ENCODE measurements at places on chromosomes 2 and 18.

DNA sequence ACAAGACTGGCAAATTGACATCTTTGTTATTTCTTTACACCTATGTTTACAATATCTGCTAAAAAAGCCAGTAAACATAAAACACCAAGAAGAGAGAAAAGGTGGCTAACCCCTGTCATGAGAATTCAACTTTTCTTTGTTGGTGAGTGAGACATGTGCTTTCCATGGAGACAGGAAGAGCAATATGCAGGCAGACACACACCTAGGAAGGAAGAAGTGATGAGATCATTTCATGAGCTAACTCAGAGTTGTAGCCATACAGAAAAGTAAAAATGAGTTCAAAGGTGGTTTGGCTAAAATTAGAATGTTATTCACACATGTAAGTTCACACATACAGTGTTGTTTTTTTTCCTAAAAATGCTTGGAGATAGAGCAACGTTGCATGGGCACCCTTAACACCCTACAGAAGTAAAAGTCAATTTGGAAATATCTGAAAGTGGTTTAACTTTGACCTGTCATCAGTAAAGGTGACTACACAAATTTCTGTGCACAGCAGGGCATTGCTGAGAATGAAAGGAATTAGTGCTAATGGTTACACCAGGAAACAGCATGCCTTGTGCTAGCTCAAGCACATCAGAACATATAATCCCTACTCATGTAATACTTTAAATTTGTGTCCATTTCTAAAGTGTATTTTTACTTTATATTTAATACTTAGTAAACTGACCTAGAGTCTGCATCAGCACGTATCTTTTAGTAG lies 557.6 kb downstream of the CBLN2 start:
- DNase-seq = no peak

GRCh38 chr18:9522952-9523351 lies 47.6 kb downstream of the RALBP1 start:
- DNase-seq = peak; percentile 6

DNA sequence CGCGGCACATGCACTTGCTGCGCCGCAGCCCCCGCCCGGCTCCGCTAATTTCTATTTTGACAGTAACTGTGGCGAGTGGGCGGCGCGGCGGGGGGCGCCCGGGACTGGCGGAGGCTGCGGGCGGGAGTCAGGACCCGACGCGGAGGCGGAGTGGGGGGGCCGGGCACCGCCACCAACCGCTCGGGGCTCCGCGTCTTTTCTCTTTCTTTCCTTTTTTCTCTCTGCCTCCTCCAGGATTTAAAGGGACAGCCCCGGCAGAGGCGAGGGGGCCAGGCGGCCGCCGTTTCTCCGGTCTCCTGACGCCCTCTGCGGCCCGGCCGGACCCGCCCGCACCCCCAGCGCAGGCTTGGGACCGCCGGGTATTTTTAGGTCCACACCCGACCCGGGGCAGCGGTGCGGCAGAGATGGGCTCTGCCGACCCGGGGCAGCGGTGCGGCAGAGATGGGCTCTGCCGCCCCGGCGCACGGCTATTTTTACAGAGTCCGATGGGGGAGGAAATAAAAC lies 460 bp upstream of the ZBTB7C start:
- peak; percentile 82 for DNase-seq

- DNase-seq = no peak
Observed at GRCh38 chr2:188523919-188524318, 232.2 kb downstream of the GULP1 start.

DNA sequence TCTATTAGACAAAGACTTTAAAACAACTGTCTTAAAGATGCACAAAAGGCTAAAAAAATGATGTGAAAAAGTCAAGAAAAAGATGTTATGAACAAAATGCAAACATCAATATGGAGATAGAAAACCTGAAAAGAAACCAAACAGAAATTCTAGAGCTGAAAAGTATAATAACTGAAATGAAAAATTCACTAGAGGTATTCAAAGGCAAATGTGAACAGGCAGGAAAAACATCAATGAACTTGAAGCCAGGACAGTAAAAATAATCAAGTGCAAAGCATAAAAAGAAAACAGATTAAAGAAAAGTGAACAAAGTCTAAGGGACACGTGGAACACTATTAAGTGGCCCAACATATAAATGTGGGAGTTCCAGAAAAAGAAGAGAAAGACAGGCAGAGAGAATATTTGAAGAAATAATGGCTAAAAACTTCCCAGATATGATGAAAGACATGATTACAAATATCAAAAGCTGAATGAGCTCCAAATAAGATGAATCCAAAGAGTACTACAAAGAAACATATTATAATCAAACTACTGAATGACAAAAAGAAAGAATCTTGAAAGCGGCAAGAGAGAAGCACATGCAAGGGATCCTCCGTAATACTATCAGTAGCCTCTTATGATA lies 57.5 kb downstream of the KANSL1L start:
- no peak for DNase-seq

- no peak for DNase-seq
Observed at GRCh38 chr18:57431002-57431382, 4.2 kb upstream of the ONECUT2 start.

- DNase-seq = no peak
Observed at GRCh38 chr2:86788881-86789686, 1.6 kb downstream of the CD8A start.

DNA sequence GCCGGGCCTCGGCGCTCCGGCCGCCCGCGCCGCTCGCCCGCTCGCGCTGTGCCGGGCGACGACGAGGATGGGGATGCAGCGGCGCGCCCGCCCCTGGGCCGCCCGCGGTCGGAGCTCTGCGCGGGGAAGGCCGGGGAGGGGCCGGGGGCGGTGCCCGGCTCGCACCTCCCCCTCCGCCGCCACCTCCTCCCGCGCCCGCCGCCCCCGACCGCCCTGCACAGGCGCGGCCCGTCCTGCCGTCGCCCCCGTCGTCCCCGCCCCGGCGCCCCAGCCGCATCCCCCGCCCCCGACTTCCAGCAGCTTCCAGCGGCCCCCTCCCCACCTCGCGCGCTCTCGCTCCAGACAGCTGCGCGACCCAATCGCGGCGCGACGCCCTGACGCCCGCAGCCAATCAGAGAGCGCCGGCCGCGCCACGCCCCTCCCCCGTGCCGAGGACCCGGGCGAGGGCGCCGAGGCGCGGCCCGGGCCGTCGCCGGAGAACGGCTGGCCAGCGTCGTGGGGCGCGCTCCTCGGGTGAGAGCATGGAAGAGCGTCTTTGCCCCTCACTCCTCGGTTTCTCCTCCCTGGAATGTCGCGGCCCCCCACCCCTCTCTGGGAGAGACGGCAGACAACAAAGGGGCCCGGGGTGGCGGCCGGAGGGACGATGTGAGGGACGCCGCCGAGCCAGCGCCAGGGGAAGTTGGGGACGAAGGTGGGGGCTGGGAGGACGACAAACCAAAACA lies at the start of gene MBOAT2:
TSS of gene MBOAT2 (minus strand) at position 69 of the 722 bp plus-strand sequence. CDS start 70 bp downstream, outside the sequence.
- peak; percentile 79 for DNase-seq

DNA sequence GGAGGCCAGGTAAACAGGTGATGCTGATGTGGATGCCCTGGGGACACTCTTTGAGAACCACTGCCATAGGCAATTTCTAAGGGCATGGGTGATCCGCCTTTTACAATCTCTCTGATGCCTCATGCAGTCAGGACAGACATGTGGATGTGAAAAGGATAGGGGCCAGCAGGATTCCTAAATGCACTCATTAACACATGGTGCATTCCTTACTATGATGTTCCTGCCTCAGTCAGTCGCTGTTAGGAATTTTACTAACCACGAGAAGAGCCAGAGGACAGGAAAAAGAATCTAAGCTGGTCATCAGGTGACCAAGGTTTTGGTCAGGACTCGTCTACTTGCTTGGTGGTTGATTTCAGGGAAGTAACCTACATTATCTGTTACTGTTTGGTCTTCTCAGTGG lies 191.0 kb downstream of the ARL4C start:
- DNase-seq = no peak

GRCh38 chr18:48942086-48942485 lies 8.7 kb downstream of the SMAD7 start:
- DNase-seq = no peak

DNA sequence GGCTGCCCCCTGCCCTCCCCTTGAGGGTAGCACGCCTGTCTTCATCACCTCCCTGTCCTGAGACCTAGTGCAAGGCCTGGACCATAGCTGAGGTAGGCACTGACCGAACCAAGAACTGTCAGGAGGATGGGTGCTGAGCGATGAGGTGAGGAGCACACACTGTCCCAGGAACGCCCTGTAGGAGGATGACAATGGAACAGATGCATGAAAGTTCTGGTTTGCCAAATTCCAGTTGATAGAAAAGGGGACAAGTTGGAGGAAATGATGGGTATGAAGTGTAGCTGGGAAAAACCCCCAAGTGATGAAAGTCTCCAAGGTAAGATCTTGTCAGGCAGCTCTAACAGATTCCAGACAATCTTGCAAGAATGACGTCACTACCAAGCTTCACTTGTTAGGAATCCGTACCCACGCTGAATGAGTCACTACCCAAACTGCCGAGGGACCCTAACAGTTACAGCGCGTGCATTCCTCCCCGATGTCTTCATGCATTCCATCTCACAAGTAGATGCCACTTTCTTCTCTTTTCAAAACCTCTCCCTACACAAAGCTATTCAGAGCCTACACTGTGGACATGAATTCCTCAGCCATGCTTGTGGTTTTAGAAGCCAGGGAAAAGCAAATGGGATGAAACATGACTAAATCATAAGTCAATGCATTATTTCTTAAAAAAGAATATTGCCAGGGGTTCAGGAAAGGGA lies 27.6 kb downstream of the MRPL33 start:
- no peak for DNase-seq

- DNase-seq = no peak
Observed at GRCh38 chr2:141399270-141399669, 731.5 kb downstream of the LRP1B start.

Data from spinal cord (tissue), 10 donors.